Activated CD4-positive, alpha-beta T cell treated with anti-CD3 and anti-CD28 coated beads for 36 hours (primary cell): ENCODE measurements at places on chromosomes 12 and 14. TPM values are rescaled to one million over a fixed set of nuclear protein-coding genes. Genes with fewer than 3 reads are reported as not detected.

GRCh38 chr12:23049180-23049579 is 424.2 kb downstream of the ETNK1 start:
- H3K4me3 ChIP-seq = no peak overlapping the region
- DNase-seq = no peak
- H3K27ac ChIP-seq = no peak overlapping the region

- no peak overlapping the region for H3K27ac ChIP-seq
- no peak overlapping the region for H3K4me3 ChIP-seq
- H3K36me3 ChIP-seq = no peaks in the 10 kb centered on the region
- no peaks in the 10 kb centered on the region for H3K27me3 ChIP-seq
These were observed 5.8 kb upstream of the MRPL42 start for GRCh38 chr12:93461503-93461902.

PRKD1 gene
- not detected for total RNA-seq

DNA sequence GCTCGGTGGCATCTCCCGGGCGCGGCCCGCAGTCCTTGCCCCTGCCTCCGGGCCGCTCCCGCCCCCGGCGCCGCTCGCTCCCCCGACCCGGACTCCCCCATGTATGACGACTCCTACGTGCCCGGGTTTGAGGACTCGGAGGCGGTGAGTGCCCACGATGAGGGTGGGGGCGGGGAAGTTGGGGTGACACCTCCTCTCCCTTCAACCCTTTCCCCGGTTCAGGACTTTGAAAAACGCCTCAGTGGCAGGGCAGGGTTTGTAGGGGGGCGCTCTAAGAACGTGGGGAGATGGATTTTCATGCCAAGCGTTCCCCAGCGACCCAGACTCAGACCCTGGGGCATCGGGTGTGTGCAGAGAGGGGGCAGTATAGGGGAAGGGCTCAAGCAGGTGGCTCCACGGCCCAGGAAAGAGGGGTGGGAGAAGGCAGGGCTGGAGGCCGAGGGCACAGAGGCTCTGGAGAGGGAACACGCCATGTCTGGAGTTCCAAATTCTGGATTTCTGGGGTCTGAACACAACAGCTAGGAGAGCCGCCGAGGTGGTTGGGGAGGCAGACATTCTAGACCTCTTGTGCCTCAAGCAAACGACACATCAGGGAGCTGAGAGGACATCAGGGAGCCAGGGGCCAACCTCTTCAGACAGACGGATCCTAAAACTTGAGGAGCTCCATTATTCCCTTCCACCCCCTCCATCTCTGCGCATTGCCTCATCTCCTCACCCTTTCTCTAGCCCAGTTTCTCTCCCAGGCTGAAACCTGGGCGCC is 715 bp downstream of the CACNB3 start:
- peak overlapping the region; percentile 82 for H3K4me3 ChIP-seq
- DNase-seq = peak; percentile 73
- no peaks in the 10 kb centered on the region for H3K36me3 ChIP-seq
- H3K4me1 ChIP-seq = peaks cover 19% of the 10 kb centered on the region

- DNase-seq = no peak
- H3K36me3 ChIP-seq = no peaks in the 10 kb centered on the region
- H3K4me1 ChIP-seq = peaks cover 5% of the 10 kb centered on the region
- no peak overlapping the region for H3K27ac ChIP-seq
- no peaks in the 10 kb centered on the region for H3K27me3 ChIP-seq
These were observed 16.1 kb upstream of the AICDA start for GRCh38 chr12:8628731-8629130.
